ENCODE measurements at places on chromosomes 5 and 9.
A peak's percentile ranks its signal among the peaks of the same experiment; 100 is the strongest.

GRCh38 chr9:35487081-35487480 is 2.8 kb upstream of the RUSC2 start:
- DNase-seq = no peak

DNA sequence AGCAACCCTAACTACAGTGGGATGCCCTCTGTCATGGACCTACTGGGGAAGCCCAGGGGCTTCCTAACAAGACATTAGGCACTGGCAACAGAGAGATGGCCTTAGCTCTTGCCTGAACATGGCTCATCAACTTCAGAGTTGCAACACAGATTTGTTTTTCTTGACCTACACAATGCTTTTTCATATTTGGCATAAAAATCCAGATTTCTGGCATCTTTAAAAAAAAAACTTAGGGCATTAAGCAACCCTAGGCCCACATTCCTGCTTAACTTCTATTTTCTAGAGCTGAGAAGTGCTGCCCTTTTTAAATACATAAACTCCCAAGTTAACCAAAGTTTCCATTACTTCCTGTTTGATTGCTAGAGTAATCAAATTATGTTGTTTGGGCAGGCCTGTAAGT is 8.0 kb downstream of the GRIA1 start:
- no peak for DNase-seq

- no peak for DNase-seq
These were observed 118.7 kb upstream of the GAS1 start for GRCh38 chr9:87065981-87066380.

DNA sequence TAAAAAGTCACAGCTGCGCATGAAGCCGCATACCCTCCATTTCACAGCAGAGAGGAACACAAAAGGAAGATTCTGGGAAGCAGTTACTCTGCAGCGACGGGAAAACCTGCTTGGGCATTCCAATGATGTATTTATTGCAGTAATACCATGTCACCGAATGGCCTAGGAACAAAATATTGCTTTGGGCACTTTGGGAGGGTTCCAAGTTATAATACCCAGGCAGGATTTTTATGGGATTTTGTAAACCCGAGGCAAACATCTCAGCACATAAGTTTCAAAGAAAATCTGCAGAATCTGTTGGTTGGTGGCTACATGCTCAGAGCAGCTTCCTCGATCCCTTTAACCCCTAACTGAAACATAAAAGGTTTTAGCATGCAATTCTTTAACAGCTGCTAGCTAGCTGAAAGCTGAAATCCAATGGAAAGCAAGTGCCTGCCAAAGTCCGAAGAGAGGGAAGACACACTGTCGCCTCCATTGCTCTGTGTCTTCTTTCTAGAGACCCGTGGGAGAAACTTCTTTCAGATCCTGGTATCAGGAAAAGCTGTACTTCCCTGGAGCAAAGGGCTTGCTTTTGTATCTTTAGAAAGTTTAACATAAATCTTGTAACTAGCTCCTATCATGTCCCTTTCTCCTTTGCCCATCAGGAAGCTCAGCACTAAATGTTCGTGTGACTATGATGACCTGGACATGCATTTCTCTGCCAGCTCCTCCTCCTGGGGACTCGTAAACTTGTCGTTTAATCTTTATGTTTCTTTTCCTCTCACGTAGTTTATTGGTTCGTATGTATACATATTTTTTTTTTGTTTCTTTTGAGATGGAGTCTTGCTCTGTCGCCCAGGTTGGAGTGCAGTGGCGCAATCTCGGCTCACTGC is 195.0 kb downstream of the MAPKAP1 start:
- no peak for DNase-seq

DNA sequence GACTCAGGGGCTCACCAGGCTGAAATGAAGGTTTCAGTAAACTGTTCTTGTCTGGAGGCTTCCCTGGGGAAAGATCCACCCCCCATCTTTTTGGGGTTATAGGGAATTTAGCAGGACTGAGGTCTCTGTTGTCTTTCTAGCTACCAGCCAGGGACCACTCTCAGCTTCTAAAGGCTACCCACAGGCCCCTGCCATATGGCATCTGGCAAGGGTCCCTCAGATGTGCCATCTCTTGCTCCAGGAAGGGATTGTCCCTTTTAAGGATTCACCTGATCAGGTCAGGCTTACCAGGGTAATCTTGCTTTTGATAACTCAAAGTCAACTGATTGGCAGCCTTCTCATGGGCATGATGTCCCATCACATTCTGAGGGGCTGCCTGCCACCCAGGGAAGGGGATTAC is 65.0 kb downstream of the NSUN2 start:
- DNase-seq = no peak

DNA sequence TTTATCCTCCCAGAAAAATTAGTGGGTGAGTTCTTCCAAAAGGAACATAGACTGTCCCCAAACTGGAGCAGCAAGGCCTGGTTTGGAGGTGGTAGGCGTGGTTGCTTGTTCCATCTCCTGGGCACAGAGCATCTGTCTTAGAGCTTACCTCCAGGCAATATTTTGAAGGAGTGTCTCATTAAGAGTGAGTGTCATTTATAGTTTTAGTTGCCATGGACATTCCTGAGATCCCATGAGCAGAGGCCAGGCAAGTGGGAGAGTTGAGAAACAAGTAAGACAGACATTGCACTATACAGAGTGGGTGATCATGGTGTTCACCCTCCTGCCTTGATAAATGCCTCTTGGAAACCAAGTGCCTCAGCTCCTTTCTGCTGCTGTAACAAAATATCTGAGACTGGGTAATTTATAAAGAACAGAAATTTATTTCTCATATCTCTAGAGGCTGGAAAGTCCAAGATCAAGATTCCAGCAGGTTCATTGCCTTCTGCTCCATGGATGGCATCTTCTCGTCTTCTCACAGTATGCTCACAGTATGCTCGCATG is 68.5 kb downstream of the KIAA1958 start:
- no peak for DNase-seq

DNA sequence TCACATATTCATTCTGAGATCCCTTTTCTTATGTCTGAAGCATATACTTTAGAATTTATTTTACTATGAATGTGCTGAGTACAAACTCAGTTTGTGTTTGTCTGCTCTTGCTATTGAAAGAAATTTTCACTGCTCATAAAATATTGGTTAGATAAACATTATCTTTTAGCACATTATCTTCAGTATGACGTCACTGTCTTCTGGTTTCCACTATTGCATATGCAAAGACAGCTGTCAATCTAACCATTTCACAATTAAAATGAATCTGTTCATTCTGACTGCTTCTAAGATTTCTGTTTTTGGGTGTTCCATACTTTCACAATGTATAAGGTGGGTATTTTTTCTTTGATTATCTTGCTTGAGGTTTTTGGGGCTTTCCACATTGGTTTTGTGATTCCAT is 526.2 kb upstream of the CDH6 start:
- no peak for DNase-seq

GRCh38 chr5:170913573-170913972 is 51.8 kb downstream of the RANBP17 start:
- DNase-seq = no peak

- no peak for DNase-seq
These were observed 160.2 kb upstream of the FTMT start for GRCh38 chr5:121691478-121691877.

DNA sequence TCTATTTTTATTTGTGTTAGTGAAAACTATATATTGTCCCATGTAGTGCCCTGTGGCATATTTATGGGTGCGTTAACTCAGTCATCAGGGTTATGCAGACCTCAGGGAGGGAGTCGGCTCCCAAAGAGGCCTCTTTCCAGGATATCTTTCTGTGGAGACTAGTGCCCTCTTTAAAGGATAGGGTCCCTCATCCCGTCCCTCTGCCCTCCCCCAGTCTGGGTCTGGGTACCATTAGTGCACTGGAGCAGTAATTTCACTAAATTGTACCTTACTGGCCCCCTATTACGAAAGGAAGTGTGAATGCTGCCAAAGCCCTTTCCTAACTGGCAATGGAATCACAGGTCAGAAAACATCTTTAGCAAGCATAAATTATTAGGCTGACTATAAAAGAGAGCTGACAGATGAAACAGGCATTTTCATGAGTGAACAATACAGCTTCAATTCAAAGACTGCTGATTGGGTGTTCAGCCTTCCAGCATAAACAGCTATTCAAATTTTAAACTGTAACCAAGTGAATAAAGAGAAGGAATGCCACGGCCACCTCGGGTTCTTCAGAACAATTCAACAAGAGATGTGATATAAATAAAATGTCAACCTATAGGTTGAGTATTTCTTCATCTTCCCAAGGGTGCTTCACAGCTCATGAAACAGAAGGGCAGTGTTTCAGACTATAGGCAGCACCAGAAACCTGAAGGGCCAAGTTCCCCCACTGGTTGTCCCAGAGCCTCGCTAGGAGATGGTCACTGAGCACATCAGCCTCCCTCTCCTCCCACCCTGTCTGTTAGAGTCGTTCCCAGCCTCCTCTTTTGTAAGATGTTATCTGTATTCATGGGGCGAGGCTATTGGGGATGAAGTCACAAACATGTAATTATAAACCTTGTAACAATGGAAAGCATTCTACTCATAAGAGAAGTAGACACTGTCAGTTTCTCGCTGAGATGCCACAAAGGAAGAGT is 318.7 kb downstream of the TMEM161B start:
- peak; percentile 43 for DNase-seq

DNA sequence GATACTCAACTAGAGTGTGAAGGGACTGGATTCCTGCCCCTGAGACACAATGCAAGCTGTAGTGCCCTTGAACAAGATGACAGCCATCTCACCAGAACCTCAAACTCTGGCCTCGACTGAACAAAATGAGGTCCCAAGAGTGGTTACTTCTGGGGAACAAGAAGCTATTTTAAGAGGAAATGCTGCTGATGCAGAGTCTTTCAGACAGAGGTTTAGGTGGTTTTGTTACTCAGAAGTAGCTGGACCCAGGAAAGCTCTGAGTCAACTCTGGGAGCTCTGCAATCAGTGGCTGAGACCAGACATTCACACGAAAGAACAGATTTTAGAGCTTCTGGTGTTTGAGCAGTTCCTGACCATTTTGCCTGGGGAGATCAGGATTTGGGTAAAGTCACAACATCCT is 2.4 kb downstream of the ZNF483 start:
- no peak for DNase-seq

GRCh38 chr9:14212077-14212476 is 101.9 kb downstream of the NFIB start:
- DNase-seq = no peak

DNA sequence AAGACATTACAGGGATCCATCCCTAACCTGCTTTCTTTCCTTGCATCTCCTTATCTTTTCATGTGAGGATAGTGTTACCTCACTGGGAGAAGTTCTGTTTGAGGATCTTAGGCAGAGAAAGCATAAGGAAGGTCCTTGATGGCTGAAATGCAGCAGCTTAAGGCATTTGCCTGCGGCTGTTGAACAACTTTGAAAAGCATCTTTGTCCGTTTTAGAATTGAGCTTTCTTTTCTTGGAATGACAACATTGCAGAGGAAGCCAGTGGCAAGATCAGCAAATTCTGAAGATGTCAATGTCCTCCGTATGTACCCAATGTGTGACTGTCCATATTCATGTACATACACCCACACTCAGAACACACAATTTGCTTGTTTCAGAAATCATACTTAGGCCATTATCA is 436.2 kb downstream of the GABRG2 start:
- DNase-seq = no peak

GRCh38 chr9:110954822-110955291 is 83.4 kb downstream of the LPAR1 start:
- no peak for DNase-seq

- DNase-seq = no peak
These were observed 19.3 kb upstream of the IGFBPL1 start for GRCh38 chr9:38443597-38443996.

- no peak for DNase-seq
These were observed 52.4 kb downstream of the ZNF354C start for GRCh38 chr5:179112469-179113142.

- DNase-seq = no peak
These were observed 141.9 kb upstream of the EFNA5 start for GRCh38 chr5:107812570-107813141.

DNA sequence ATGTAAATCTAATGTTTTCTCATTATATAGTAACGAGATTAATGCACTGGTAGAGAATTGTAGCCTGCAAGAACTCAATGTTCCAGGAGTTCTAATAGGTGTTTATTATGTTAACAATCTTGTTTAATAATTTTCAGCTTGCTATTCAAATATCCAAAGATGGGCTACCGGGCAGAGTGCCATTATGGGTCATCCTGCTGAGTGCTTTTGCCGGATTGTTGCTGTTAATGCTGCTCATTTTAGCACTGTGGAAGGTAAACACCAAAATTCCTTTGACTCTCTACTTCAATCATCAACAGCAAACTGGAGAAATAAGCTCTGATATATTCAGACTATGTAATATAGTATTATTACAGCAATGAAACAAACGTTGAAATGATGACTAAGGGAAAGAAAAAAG is 41.9 kb upstream of the ITGA2 start:
- no peak for DNase-seq

DNA sequence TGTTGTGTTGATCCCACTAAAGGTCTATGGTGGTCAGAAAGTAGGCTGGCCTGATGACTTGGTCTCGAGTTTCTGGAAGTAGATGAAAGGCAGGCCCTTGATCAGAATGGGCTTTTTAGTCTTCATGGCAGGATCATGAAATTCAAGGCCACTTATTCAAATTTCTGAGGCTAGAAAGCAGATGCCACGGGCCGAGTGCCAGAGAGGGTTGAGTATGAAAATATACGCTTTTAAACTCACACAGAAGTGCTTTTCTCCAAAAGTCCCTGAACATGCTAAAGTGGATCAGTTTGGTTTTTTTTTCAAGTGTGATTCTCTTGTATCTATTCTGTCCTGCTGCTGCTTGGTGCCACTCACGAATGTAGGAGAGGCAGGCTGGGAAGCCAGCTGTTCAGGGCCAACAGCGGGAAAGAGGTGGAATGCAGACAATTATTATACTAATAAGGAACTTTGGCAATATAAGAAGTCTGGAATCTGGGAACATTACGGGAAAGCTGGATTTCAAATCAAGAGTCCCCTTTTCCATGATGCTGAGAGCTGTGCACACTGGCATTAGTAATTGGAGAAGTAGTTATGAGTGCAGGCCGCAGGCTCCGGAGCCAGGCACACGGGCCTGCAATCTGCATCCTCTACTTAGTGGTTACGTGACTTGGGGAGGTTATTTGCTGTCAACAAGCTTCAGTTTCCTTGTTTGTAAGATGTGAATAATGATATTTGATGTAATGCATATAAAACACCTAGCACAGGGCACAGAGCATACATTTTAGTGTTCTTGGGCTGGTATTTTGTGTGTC is 95.8 kb downstream of the LMNB1 start:
- DNase-seq = no peak

GRCh38 chr5:5969942-5970483 is 408.3 kb downstream of the MED10 start:
- DNase-seq = no peak

- DNase-seq = no peak
These were observed at the start of gene BRINP1 for GRCh38 chr9:119368681-119369581. Gene BRINP1 (minus strand): TSS chr9:119369435. CDS start chr9:119313355, 56,080 bp downstream.

GRCh38 chr5:118228489-118228888 is 759.9 kb downstream of the DTWD2 start:
- no peak for DNase-seq
